ENCODE measurements at places on chromosomes 3 and 15. TPM values are rescaled to one million over a fixed set of nuclear protein-coding genes. Genes with fewer than 3 reads are reported as not detected.

The FURIN gene
- total RNA-seq: 104 TPM

The ACTR8 gene
- 22.8 TPM for total RNA-seq

The ARPP21 gene
- not detected for total RNA-seq

The SAMD7 gene
- total RNA-seq: not detected

The BDH1 gene
- 12.5 TPM for total RNA-seq

The SLC22A13 gene
- total RNA-seq: 0.41 TPM

The UBXN7 gene
- total RNA-seq: 54.0 TPM

The RASGRP1 gene
- 9.4 TPM for total RNA-seq

The CDHR4 gene
- not detected for total RNA-seq

The GPR27 gene
- 3.7 TPM for total RNA-seq

The HTD2 gene
- total RNA-seq: 6.2 TPM

The STAB1 gene
- 152 TPM for total RNA-seq

The KCTD6 gene
- 8.2 TPM for total RNA-seq

The P2RY14 gene
- total RNA-seq: 7.2 TPM
